CD4-positive, alpha-beta T cell treated with Interleukin-2 at 100 ng/mL for 4 hours (primary cell): ENCODE measurements at places on chromosomes 2 and 18.

DNA sequence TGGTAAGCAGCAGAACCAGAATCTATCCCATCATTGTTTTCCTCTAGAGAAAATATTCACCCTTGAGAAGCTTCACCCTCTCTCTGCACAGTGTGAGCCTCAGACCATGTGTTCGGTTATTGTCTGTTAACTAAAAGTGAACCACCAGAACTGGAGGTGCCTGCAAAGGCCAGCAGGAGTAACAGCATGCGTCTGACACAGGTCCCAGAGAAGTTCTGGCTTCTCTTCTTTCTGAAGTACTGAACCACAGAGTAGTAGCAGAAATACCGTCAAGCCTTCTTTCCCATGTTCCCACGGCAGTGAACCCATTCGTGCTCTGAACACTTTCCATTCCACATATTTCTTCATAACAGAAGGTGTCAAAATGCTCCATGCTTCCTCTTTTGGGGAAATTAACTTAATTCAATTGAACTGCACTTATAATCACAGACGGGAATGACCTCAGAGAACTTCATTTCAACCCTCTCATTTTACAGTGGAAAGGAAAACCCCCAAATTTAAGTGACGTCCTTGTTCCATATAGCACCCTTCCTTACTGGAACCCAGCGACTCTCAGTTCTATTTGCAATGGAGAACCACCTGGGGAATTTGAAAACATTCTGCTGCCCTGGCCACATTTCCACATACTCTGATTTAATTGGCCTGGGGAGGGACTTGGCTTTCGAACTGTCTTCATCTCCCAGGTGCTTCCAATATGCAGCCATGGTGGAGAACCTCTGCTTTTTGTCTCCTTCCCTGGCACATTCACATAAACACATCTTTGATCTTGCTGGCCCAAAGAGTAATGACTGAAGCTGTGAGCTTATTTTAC lies 519.1 kb downstream of the RNF144A start:
- no peak for DNase-seq

GRCh38 chr2:222993920-222994650 lies 57.9 kb upstream of the KCNE4 start:
- DNase-seq = no peak

GRCh38 chr2:151374436-151374835 lies 17.0 kb downstream of the TNFAIP6 start:
- DNase-seq = no peak

GRCh38 chr2:38765149-38765548 lies 12.9 kb upstream of the GEMIN6 start:
- no peak for DNase-seq

- DNase-seq = no peak
These were observed 4.0 kb downstream of the SDC1 start for GRCh38 chr2:20220806-20221554.

DNA sequence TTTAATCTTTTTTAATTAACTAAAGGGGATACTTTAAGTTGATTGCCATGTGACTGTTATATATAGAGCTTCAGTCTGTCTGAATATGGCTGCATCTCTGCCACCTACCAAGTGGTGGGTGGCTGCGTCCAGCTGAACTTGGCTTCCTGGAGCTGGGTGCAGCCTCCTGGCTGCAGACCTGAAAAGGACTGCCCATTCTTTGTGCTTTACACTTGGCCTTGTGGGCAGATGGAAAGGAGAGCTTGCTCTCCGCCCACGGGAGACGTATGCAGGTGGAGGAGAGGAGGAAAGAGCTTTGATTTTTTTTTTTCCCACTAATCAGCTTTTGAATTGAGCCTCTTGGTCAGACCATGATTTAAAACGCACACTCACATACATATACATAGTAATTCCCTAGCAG lies 34.7 kb downstream of the NCK2 start:
- DNase-seq = no peak

DNA sequence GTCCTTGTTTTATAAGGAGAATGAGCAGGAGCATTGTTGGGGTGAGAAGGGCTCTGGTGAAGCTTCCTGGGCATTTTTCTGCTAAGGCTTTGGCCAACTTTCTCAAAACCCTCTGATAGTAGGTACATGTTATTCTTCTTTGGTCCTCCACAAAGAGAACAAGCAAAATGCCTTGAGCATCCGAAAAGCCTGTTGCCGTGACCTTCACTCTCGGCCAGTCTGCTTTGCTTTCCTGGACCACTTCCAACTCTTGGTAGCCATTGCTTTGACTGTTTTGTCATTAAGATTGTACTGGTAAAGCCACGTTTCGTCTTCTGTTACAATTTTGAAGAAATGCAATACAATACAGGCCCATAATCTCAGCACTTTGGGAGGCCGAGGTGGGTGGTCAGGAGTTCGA lies 27.4 kb upstream of the ALLC start:
- no peak for DNase-seq

DNA sequence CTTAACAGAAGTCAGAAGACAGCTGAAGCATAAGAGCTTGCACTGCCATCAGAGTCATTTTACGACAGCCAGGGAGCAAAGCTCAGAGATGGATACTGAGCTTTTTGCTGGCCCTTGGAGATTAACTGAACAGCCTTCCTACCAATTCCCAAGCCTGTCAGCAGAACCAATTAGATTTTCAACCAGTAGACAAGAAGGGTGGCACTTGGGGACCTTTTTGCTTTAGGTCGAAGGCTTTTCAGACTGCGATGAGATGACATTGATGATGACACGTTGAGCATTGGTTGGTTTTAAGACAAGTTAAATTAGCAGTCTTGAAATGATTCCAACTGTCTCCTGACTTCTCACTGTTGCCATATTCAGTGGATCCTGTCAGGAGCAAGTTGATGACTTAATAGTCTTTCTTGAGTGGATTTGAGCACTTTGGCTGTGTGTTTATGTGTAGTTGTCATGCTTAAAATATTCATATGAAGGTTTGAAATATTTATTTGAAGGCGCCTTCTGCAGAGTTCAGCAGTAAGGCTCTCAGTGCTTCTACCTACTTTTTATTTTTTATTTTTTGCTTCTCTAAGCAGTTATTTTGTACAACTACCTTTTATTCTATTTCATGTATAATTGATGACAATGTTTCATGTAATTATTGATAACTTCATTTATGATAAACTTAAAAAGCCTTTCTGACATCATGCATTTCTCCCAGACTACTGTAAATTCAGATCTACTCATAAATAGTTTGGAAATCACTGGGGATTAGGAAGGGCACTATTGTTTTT lies 256.7 kb downstream of the CAMKMT start:
- DNase-seq = no peak

DNA sequence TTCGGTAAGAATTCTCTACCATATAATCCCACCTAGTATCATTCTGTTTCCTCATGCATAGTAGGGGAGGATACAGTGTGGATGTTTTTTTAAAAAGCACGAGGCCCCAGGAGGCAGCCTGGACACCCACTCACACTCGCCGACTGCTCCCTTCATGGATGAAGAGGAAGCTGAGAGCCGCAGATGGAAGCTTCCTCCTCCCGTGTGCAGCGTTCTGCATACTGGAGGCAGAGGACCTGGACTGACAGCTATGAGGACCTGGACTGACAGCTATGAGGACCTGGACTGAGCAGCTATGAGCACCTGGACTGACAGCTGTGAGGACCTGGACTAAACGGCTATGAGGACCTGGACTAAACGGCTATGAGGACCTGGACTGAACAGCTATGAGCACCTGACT lies 234.4 kb downstream of the NDUFA10 start:
- DNase-seq = no peak

DNA sequence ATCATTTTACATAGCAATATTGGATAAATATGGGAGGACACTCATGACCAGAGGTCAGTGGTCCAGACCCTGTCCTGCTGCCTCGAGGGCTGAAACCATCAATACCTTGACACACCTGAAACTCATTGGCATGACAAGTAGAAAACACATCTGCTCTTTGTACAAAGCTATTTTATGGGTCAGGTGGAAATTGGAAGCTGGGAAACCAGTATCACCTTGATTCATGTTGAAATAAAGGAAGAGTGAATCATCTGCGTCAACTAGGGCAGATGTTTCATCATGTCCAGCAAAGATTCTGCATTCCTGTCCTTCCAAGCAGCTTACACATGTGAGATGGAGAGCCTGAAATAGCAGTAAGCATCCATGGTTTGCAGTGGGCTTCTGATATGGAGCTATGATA lies 80.0 kb upstream of the ERBB4 start:
- no peak for DNase-seq

GRCh38 chr18:53254265-53254664 lies 914.3 kb downstream of the DCC start:
- DNase-seq = no peak

GRCh38 chr2:178009813-178010212 lies 62.8 kb downstream of the PDE11A start:
- no peak for DNase-seq

DNA sequence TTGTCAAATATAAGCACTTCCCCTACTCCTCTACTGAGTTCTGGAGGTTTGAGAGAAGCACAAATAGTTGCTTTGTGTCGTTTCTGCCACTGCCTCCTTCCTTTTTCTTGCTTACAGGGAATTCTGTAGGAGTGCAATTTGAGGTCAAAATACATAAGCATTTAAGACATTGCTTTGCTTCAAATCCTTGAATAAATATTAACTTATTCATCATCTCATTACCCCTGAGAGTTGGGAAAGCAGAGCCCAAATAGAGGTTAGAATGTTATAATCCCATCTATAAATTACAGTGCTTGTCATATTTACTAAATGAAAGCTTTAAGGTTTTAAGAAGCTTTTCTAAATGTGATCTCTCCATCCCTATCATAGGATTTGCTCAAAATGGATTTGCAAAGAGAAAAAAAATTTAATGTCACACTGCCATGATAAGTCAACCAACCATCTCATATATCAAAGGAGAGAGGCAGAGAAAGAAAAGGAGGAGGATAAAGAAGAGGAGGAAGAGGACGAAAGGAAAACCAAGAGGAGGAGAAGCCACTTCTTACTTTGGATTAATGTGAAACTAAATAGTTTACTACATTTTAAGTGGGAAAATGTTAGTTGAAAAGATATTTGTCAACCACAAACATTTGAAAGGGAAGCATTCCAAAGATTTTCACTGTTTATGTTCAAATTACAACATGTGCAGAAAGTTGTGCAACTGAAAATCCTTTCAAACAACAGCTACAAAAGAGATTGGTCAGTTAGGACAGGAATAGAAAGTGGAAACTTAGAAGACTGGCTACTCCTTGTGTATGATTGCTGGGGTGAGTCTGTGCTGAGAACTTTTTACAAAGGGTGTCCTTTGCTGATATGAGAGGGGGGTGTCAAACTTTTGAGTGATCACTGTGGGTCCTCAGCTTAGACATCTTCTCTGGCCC lies 277.3 kb upstream of the FN1 start:
- no peak for DNase-seq

DNA sequence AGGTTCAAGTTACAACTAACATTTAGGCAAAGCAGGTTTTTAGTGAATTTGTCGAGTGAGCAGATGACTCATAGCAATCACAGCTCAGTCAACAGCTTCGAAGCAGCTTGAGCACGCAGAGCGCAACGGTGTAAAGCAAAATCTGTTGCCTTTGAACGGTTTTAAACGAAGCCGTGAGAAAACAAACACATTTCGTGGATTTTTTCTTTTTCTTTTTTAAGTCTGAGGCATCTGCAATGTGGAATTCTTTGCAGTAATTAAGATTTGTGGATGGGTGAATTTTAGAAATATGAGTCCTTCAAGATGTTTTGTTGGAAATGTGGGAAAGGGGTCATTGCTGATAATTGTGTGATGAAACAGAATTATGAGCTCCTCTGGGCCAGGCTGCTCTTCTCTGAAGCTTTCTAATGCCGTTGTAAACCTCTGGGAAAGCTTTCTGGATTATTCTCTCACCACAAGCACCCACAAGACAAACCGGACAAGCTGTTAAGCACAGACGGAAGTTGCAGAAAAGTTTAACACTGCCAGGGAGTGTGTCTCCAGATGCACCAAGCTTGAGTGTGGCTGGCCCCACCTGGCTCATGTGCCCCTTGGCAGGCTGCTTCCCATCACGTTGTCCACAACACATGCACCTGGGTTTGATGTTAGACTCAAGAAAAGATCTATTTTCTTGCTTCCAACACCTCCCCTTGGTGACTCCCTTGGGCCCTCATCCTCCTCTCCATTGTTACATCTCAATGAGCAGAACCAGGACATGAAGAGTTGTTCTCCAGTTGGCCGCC lies 224.7 kb downstream of the ACKR3 start:
- no peak for DNase-seq

DNA sequence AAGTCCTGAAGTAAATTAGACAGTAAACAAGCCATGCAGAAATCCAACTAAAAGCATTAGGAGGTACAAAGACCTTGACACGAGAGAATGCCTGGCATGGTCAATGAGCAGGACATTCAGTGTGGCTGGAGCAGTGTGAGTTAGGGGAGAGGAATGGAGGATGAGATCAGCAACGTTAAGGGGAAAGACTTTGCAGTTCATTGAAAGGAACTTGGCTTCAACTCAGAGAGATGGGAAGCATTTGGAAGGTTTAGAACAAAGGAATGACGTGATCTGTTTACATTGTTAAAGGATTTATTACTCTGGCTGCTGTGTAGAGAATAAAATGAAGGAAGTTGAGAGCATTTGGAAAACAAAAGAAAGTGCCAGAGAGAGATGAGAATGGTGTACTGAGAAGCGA lies 621.3 kb downstream of the XIRP2 start:
- no peak for DNase-seq
